Natural killer cell (primary cell): ENCODE measurements at places on chromosomes 6 and 20.
A peak's percentile ranks its signal among the peaks of the same experiment; 100 is the strongest.

DNA sequence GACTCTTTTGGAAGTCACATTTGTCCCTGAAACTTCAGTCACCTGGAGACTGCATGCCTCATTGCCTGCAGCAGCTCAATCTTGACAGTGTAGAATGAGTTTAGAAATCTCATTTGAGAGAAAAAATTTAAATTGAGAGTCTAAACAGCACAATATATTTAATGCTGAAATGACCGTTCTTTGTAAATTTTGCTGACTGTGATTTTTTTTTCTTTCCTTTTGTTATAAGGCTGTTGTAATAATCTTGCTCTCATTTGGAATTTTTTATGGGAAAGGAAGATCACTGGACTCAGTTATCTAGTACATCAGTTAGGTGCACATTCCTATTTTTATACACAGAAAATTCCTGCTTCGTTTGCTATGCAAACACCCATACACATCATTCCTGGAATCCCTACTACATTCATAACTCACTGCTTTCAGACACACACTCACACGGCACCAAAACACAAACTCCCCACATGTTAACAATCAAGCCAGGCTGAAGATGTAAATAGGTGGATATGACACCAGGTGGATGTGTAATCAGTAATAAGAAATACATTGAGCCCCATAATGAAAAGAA, 43.8 kb downstream of the PTCHD4 start:
- DNase-seq = no peak
- H3K4me3 ChIP-seq = no peak overlapping the region
- peaks cover 3% of the 10 kb centered on the region for H3K27me3 ChIP-seq
- H3K27ac ChIP-seq = no peak overlapping the region
- H3K4me1 ChIP-seq = no peaks in the 10 kb centered on the region

DNA sequence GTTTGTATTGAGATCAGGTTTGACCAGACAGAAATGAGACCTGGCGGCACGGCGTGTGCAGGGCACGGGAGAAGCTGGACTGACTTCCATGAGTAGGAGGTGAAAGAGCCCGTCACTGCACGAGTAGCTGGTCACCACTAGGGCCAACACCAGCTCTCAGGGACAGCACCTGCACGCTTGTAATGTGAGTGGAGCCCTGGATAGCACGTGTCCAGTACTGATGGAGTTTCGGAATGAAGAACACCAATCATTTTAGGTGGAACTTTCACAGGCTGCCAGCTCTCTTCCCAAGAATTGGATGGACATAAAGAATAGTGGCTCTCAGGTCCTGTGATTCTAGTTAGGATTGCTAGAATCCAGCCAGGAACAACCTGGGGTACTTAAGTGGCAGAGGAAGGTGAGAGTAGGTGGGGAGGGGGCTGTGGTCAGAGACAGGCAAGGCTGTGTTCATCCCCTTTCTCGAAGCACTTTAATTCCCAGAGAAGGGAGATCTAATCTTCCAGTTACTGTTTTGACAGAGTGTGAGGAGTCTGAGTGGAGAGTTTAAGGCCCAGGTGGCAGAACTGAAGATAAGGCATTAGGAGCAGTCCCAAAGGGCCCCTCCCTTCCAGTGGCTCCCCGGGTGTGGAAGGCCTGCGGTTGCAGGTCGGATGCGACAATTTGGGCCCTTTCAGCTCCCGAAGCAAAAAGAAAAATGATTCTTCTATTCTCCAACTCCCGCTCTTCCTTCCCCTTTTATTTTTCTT, 314.8 kb downstream of the QKI start:
- H3K4me3 ChIP-seq = no peak overlapping the region
- no peak overlapping the region for H3K27ac ChIP-seq
- no peaks in the 10 kb centered on the region for H3K27me3 ChIP-seq
- H3K4me1 ChIP-seq = peaks cover 30% of the 10 kb centered on the region
- no peaks in the 10 kb centered on the region for H3K36me3 ChIP-seq

- H3K36me3 ChIP-seq = peaks cover 2% of the 10 kb centered on the region
- no peak overlapping the region for H3K4me3 ChIP-seq
- DNase-seq = no peak
- H3K4me1 ChIP-seq = peaks cover 27% of the 10 kb centered on the region
Measured at GRCh38 chr6:16482702-16483314, 244.4 kb downstream of the GMPR start.

GRCh38 chr6:20313960-20314530, 87.6 kb upstream of the E2F3 start:
- H3K36me3 ChIP-seq = no peaks in the 10 kb centered on the region
- no peaks in the 10 kb centered on the region for H3K27me3 ChIP-seq
- H3K4me1 ChIP-seq = peaks cover 1% of the 10 kb centered on the region
- H3K27ac ChIP-seq = no peak overlapping the region

- no peak for DNase-seq
- H3K4me1 ChIP-seq = peaks cover 19% of the 10 kb centered on the region
- peaks cover 11% of the 10 kb centered on the region for H3K36me3 ChIP-seq
- H3K27ac ChIP-seq = peak overlapping the region; percentile 85
- no peaks in the 10 kb centered on the region for H3K27me3 ChIP-seq
- peak overlapping the region; percentile 83 for H3K4me3 ChIP-seq
Measured at GRCh38 chr20:3209946-3210317, 634 bp downstream of the ITPA start.

- peaks cover 32% of the 10 kb centered on the region for H3K4me1 ChIP-seq
- peak overlapping the region; percentile 100 for H3K27ac ChIP-seq
- H3K27me3 ChIP-seq = no peaks in the 10 kb centered on the region
- H3K4me3 ChIP-seq = peak overlapping the region; percentile 100
Measured at GRCh38 chr6:24718449-24719124, 367 bp downstream of the C6orf62 start.

DNA sequence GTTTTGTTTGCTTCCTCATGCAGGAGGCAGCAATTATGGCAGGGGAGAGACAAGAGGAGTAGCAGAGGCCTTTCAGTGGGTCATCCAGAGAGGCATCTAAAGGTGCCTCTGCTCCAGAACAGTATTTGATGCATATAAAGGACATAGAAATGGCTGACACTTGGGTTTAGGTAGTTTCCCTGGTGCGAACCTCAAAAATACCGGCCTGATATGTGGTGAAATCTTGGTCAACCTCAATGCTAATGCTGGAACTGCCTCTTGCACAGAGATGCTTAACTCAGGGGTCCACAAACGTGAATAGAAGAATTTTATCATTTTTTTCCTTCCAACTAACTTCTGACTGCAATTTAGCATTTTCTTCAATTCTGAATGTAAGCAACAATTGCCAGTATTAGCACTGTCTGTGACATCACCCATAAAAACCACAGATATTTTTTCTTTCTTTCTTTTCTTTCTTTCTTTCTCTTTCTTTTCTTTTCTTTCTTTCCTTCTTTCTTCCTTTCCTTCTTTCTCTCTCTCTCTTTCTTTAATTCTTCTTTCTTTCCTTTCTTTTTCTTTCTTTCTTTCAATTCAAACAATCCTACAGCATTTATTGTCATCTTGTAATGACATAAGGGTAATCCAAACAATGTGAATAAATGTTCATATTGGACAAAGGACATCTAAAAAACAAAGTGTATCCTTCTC, 180.0 kb upstream of the UST start:
- no peak overlapping the region for H3K4me3 ChIP-seq
- peaks cover 31% of the 10 kb centered on the region for H3K4me1 ChIP-seq
- H3K27me3 ChIP-seq = peaks cover 37% of the 10 kb centered on the region
- no peaks in the 10 kb centered on the region for H3K36me3 ChIP-seq
- peak; percentile 35 for DNase-seq

GRCh38 chr20:19322061-19322985, 109.9 kb downstream of the SLC24A3 start:
- no peak overlapping the region for H3K27ac ChIP-seq
- no peak overlapping the region for H3K4me3 ChIP-seq

- DNase-seq = no peak
- no peaks in the 10 kb centered on the region for H3K36me3 ChIP-seq
- H3K4me1 ChIP-seq = no peaks in the 10 kb centered on the region
- no peak overlapping the region for H3K27ac ChIP-seq
Measured at GRCh38 chr20:57243480-57244220, 22.8 kb downstream of the BMP7 start.

- H3K27ac ChIP-seq = no peak overlapping the region
- H3K4me1 ChIP-seq = peaks cover 25% of the 10 kb centered on the region
- H3K27me3 ChIP-seq = no peaks in the 10 kb centered on the region
- H3K4me3 ChIP-seq = no peak overlapping the region
- peak; percentile 15 for DNase-seq
- no peaks in the 10 kb centered on the region for H3K36me3 ChIP-seq
Measured at GRCh38 chr20:57657535-57658446, 37.6 kb upstream of the ZBP1 start.

GRCh38 chr6:73299151-73299971, 36.4 kb upstream of the KHDC1 start:
- no peaks in the 10 kb centered on the region for H3K4me1 ChIP-seq
- H3K27ac ChIP-seq = no peak overlapping the region
- no peak for DNase-seq
- H3K27me3 ChIP-seq = no peaks in the 10 kb centered on the region

- no peaks in the 10 kb centered on the region for H3K27me3 ChIP-seq
- no peaks in the 10 kb centered on the region for H3K36me3 ChIP-seq
- DNase-seq = no peak
- no peak overlapping the region for H3K4me3 ChIP-seq
- no peak overlapping the region for H3K27ac ChIP-seq
- no peaks in the 10 kb centered on the region for H3K4me1 ChIP-seq
Measured at GRCh38 chr6:116323863-116324262, 44.1 kb upstream of the TSPYL1 start.

GRCh38 chr6:93059911-93060310, 359.4 kb downstream of the EPHA7 start:
- H3K27ac ChIP-seq = no peak overlapping the region
- H3K4me3 ChIP-seq = no peak overlapping the region
- H3K27me3 ChIP-seq = no peaks in the 10 kb centered on the region
- no peak for DNase-seq

DNA sequence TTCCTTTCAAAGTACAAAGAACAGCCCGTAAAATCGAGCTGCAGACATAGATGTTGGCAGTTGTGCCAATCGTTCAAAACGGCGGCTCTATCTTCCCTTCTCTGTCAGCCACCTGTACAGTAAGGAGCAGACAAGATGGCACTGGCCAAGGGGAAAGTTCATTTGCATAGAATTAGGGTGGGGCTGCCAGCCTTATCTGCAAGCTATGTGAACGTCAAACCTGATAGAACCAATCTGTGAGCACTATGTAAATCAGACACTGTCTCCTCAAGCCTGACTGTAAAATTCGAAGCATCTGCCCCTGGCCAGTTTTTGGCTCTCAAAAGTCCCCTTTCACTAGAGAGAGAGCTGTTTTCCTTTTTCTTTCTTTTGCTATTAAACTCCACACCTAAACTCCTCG, 374.5 kb downstream of the EPM2A start:
- H3K27ac ChIP-seq = no peak overlapping the region
- H3K36me3 ChIP-seq = no peaks in the 10 kb centered on the region
- DNase-seq = no peak
- H3K4me1 ChIP-seq = no peaks in the 10 kb centered on the region
- no peaks in the 10 kb centered on the region for H3K27me3 ChIP-seq

GRCh38 chr6:145731447-145731846, 3.9 kb downstream of the EPM2A start:
- DNase-seq = no peak
- H3K36me3 ChIP-seq = no peaks in the 10 kb centered on the region
- peaks cover 5% of the 10 kb centered on the region for H3K4me1 ChIP-seq
- no peaks in the 10 kb centered on the region for H3K27me3 ChIP-seq

- H3K4me1 ChIP-seq = no peaks in the 10 kb centered on the region
- H3K36me3 ChIP-seq = no peaks in the 10 kb centered on the region
- no peak overlapping the region for H3K4me3 ChIP-seq
Measured at GRCh38 chr6:118589649-118590365, 41.7 kb downstream of the PLN start.

DNA sequence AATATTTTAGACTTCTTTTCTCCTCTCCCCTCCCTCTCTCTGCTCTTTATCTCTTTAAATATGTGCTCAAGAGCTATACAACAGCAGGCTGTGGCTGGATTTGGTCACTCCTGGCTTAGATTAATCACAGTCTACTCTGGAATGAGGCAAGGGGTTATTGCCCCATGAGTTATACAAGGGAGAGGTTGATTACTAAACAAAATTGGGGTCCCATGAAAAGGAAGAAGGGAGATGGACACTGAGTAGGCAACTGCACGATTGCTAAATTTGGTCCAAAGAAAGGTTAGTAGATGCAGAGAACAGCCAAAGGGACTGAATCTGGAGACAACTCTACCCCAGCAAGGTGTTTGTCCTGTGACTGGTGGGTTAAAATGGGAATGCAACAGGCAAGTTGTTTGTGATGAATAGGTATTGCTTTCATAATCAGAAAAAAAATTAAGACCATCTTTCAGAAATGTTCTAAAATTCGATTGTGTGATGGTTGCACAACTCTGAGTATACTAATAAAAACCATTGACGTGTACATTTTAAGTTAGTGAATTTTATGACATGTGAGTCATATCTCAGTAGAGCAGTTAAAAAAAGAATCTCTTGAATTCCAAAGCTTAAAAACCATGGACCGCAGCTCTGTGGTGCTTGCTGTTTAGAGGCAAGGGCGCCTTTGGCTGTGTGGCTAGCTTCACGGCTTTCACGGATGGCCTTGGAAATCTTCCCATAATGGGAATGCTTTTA, 57.1 kb downstream of the KIZ start:
- no peaks in the 10 kb centered on the region for H3K36me3 ChIP-seq
- no peak overlapping the region for H3K4me3 ChIP-seq
- no peak overlapping the region for H3K27ac ChIP-seq
- H3K4me1 ChIP-seq = no peaks in the 10 kb centered on the region
- no peak for DNase-seq

DNA sequence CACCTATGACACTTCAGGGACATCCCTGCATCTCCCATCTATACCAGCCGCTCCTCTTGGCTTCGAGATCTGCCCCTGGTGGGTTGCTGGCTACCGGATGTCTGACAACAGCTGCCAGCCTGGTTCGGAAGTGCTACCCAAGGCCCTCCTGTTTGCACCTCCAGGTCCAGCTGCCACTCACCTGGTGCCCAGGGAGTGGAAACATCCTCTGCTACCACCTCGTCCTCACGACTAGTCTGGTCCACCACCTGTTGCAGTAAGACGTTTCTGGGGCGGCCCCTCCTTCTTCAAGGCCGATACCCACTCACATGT, 8.3 kb upstream of the PCMTD2 start:
- H3K27me3 ChIP-seq = no peaks in the 10 kb centered on the region
- H3K36me3 ChIP-seq = no peaks in the 10 kb centered on the region
- H3K27ac ChIP-seq = no peak overlapping the region
- H3K4me1 ChIP-seq = no peaks in the 10 kb centered on the region
- DNase-seq = no peak
- no peak overlapping the region for H3K4me3 ChIP-seq

GRCh38 chr6:4797587-4797986, 21.4 kb downstream of the CDYL start:
- H3K4me3 ChIP-seq = no peak overlapping the region
- DNase-seq = no peak
- no peaks in the 10 kb centered on the region for H3K36me3 ChIP-seq
- H3K27me3 ChIP-seq = no peaks in the 10 kb centered on the region
- no peak overlapping the region for H3K27ac ChIP-seq

GRCh38 chr6:121767211-121767610, 331.8 kb downstream of the GJA1 start:
- no peaks in the 10 kb centered on the region for H3K27me3 ChIP-seq
- no peaks in the 10 kb centered on the region for H3K4me1 ChIP-seq
- H3K27ac ChIP-seq = no peak overlapping the region
- H3K36me3 ChIP-seq = no peaks in the 10 kb centered on the region

GRCh38 chr20:58405504-58406291, 16.7 kb downstream of the VAPB start:
- no peak for DNase-seq
- H3K27ac ChIP-seq = no peak overlapping the region
- H3K36me3 ChIP-seq = peaks cover 1% of the 10 kb centered on the region
- no peaks in the 10 kb centered on the region for H3K27me3 ChIP-seq
